ENCODE measurements at places on chromosomes 5 and 9.

DNA sequence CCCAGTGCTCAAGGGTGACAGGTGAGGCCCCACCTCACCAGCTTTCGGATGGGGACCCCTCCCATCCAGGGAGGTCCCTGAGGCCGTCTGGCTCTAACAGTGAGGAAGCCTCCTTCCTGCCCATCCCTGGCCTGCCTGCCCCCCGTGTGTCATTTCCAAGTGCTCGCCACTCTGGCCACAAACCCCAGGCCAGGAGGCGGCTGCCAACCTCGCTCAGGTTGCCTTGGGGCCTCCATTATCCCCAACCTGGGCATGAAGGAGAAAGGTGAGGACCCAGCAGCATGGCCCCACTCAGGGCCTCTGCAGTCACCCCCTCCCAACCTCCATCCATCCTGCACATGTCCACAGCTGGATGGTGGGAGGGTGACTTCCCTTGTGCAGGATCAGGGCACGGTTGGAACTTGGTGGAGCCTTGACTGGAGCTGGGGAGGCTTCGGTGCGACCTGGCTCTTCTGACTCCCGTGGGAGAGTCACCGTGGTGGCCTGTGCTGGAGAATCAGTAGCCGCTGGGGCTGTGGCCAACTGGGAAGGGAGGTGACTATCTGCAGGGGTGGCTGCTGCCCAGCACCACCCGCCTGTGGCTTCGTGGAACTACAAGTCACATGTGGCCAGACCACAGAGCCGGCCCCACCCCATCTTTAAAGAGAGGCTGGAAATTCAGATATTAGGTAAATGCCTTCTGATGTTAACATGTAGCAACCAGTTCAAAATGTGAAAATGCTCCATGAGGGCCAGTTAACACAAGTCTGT is 37.5 kb upstream of the GFPT2 start:
- no peak for DNase-seq

DNA sequence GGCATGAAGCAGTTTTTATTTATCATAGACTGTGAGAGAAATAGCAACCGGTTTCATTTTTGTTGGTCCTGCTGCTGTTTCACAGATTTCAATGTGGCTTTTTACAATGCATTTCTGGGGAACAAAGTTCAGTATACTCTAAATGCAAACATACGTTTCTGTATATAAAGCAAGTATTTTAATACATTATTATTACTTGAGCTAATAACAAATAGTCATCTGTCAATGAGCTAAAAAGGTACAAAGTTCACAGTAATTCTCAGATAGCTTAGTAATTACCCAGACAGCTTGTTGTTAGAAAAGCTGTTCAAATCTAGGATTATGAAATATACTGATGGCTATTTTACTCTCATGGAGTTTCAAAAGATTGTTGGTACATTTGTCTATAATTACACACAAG is 50.8 kb downstream of the PBX3 start:
- DNase-seq, result no peak

DNA sequence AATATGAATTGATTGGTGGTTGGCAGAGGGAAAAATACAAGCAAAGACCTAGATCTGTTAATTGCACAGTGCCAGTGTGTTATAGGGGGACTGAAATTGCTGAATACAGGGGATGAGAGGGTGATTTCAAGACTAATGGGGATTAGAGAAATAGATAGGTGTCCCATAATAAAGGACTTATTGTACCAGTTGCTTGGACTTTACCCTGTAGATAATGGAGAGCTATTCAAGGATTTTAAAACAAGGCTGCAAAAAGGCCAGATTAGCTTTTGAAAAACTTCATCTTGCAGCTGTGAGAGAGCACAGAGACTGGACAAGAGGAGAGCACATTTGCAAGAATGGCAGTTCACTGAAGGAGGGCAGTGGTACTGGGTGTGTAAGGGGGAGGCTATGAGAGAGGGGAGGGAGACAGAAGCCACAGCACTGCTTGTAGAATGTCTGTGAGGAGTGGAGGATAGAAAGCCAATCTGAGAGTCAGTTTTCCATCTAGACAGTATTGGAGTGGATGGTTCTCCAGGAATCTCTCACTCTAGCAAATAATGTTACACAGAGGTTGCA is 28.8 kb upstream of the SCAMP1 start:
- DNase-seq, result no peak

DNA sequence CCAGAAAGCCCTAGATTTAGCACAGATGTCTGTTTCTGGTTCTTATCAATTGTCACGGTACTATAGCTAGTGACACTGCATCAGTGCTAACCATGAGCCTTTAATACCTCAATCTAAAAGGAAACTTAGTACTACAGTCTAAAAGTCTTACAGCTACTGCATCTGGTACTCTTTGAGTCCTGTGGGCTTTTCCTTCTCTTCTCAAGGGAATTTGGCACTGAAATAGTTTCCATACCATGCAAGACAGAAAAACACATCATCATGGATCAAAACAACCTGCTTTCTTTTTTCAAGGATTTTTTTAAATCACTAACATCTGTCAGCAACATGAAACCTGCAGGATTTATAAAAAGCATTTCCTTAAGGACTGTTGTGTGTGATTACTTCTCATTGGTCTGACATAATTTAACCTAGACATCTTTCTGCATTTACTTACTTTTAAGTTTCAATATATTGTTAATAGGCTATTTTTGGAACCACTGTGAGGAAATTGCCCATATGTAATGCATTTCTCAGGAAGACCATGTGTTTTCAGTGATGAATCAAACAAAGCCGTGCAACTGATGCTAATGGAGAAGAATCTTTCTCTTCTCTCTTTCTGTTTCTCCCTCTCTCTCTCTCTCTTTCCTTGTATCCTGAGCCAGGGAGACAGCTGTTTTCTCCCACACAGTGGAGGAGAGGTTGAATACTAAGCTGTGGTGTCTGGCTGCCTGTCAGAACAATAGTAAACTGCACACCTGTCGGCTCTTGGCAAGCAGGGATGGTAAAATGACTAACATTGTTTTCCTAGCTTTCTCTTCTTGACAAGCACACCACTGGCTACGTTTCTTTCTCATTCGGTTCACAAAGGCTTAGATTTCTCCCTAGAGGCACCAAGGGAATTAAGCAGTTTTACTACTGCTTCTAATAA is 273.4 kb downstream of the CSNK1G3 start:
- DNase-seq, result peak; percentile 93

- no peak for DNase-seq
Measured at GRCh38 chr5:151682240-151682639, 4.5 kb downstream of the SPARC start.

- no peak for DNase-seq
Measured at GRCh38 chr9:129880654-129881546, 45.6 kb downstream of the USP20 start.

GRCh38 chr5:175749591-175749990 is 91.7 kb downstream of the HRH2 start:
- DNase-seq, result no peak

DNA sequence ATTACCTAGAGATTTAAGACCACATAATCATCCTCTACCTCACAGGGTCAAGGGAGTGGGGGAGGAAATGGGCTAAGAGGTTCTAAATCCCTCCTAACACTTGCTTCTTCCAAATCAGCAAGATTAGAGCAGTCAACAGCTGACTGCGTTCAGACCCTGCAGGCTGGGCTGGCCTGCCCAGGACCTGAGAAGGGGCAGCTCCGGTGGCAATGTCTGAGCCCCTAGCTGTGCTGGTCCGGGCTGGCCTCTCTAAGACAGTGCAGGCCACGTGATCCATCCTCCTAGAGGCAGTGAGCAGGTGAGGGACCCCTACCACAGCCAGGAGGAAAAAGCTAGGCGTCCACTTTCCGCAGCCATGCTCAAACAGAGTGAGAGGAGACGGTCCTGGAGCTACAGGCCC is at the start of gene KCNV2:
TSS of gene KCNV2 (plus strand) at position 126 of the 400 bp plus-strand sequence. CDS start at position 356, 230 bp downstream.
- DNase-seq, result no peak

GRCh38 chr5:138563340-138564118 is 11.7 kb downstream of the HSPA9 start:
- DNase-seq, result no peak

- no peak for DNase-seq
Measured at GRCh38 chr5:109956884-109957283, 267.2 kb downstream of the MAN2A1 start.

DNA sequence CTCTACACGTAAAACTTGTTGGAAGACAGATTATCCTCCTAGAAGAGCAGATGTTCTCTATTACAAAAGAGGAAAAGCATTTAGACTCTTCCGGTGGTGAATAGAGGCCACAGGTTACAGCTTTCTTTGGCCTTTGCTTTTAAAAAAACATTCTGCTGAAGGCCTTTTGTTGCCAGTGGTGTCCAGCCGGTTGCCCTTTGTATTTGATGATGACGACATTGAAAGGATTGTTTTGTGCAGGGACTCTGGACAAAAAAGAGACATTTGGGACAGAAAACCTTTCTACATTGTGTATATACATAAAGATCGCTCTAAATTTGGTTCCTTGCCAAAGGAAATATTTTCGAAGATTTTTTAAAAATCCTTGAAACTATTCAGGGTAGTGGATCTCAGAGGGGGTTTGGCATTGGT is 180.3 kb downstream of the C9orf152 start:
- DNase-seq, result peak; percentile 46

GRCh38 chr9:69319324-69320025 is 5.5 kb upstream of the ENTREP1 start:
- peak; percentile 7 for DNase-seq

DNA sequence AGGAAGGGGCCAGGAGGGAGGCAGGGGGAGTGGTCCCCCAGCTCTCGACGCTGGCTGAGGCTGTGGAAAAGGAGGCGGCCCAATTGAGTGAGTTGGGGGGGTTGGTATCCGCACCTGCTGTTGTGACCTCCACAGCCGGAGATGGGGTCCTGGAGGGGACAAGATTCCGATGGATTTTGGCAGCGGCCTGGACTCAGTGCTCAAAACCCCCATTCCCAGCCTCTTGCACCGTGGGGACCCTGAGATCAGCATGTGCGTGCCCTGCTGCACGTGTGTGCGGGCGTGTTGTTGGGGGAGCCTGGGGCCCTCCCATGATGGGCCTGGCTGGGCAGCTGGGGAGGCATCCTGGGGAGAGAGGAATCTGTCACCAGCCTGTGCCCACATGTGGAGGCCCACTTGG is 15.0 kb downstream of the CNTFR start:
- DNase-seq, result no peak

DNA sequence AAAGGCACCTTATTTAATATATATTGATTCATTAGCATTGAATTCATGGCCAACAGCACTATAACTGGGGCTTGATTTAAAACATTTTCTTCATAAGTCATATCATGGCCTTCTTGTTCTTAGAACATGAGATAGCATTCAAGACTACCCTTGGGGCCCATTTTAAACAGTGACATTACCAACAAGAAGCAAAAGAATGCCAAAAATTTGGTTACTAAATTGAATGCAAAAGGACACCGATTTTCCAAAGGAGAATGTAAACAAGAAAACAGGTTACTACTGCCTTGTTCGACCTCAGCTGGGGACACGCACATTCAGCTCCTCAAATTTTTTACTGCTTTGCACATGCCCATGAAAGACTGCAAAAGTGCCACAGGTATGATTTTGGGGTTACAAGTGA is 219.4 kb upstream of the TLE4 start:
- no peak for DNase-seq

DNA sequence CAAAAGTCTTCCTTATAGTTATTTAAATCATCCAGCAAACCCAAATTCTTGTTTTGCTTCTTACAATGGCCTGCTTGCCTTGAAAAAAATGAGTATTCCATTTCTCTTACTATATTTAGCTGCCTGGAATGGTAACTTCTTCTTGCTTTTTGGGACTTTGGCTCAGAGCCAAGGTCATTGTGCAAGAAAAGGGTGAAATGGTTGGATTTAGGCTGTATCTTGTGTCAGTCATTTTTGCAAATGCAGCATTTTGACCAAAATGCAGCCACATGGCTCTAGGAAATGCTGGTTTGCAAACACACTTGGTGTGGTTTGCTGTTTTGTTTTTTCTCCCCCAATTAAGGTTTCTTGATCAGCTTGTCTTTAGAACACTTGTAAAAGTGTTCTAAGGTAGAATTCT is 133.3 kb upstream of the ELL2 start:
- DNase-seq, result no peak

DNA sequence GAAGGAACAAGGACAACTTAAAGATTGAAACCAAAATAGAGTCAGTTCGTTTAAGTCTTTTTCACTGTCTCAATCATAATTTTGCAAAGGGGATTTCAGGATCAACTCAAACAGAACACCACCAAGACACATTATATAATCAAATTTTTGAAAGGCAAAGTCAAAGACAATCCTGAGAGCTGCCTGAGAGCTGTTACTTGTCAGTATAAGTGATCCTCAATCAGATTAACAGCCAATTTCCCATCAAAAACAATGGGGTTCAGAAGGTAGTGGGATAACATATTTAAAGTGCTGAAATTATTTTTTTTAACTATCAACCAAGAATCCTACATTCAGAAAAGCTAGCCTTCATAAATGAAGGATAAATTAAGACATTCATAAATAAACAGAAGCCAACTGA is 19.3 kb upstream of the ABO start:
- no peak for DNase-seq

- DNase-seq, result no peak
Measured at GRCh38 chr9:624935-625500, 216.5 kb upstream of the DMRT1 start.

DNA sequence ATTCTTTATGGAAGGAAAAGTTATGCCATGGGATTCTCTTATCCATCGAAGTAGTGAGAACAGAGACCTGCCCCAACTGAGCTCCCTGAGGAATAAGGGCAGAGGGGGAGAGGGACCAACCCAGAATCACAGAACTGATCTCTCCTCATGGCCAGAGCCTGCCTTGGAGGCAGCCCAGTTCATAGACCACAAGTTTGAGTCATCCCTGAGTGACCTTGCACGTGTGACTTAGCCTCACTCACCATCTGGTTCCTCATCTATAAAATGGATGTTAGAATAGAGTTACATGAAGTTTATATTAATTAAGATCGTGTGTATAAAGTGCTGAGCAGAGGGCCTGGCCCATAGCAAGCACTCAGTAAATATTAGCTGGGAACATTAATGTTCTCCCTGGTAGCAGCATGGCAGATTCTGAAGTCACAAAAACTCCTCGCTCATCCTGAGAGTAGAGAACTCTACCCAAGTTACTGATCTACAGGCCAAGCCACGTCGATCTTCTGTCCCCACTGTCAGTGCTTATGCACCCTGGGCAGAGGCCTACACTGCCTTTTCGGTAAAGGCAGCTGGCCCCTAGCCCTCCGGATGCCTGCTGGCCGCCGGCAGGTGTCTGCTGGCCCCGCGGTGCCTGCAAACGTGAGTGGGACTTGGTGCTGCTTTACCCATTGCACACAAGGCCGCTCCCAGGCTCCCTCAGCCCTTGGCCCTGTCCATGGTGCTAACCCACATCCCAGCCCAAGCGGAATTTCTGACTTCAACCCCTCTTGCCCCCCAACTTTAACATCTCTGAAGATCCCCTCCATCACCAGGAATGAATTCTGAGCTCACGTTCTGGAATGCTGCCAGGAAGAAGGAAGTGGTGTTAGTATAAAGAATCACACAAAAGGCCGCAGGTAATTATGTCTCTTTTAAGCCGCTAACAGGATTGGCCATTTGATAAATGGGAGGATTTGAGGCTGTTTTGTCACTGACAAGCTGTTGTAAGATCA is 61.1 kb upstream of the ARAP3 start:
- DNase-seq, result peak; percentile 50

GRCh38 chr5:78640662-78641474 is 7.7 kb downstream of the LHFPL2 start:
- DNase-seq, result no peak

GRCh38 chr9:92432350-92432749 is 8.1 kb upstream of the OMD start:
- DNase-seq, result no peak

GRCh38 chr5:168046163-168046562 is 245.3 kb upstream of the WWC1 start:
- DNase-seq, result no peak

All from NCI-H1092 treated with DMSO at 0.1 percent for 48 hours (cell line).